ENCODE measurements at places on chromosomes 7 and 10.

DNA sequence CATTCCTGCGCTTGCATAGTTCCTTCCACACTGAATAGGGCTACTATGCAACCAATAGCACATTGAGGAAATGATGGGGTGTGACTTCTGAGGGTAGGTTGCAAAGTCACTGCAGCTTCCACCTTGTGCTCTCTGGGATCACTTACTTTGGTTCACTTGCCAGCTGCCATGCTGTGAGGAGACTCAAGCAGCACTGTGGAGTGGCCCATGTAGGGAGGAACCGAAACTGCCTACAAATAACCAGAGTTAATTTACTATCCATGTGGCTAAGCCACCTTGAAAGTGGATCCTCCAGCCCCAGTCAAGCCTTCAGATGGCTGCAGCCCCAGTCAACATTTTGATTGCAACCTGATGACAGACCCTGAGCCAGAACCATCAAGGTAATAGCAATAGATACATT is 64.3 kb downstream of the FAM204A start:
- no peak for DNase-seq

DNA sequence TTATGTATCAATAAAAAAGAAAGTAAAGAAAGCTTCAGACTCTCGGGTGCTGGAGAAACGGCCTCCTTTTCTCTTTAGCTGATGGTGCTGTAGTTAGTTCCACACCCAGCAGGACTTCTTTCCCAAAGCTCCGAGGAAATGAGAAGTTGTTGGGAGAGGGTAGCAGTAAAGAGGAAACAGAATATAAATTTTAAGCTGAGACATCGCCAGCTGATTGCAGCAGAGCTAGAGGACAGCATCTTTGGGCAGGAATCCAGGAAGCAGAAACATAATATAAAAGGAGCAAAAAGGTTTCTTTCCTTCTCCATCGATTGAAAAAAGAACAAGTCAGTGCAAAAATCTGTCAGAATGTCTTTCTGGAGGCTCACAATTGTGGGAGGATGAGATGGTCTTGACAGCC is 616.9 kb upstream of the FOXK1 start:
- no peak for DNase-seq

- DNase-seq: peak; percentile 14
Measured at GRCh38 chr7:139035586-139036353, at the start of gene ZC3HAV1L. TSS of gene ZC3HAV1L (minus strand) at chr7:139036042. CDS start at chr7:139036017, 25 bp downstream.

DNA sequence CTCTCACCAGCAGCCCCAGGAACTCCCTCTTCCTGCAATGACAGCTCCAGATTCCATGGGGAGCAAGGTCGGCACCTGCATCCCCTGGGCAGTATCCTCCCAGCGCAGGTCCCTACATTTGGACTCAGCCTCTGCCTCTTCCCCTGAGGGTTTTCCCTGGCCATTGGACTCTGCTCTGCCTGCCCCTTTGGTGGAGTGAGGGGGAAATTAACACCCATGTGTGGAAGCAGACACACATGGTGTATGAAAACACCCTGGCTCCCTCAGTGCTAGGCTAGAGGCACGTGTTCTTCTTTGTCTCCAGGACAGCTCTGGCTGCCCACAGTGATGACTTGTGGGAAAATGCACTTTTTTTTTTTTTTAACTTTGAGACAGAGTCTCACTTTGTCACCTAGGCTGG is 8.4 kb downstream of the PRF1 start:
- no peak for DNase-seq

GRCh38 chr10:47062441-47063200 is 151.4 kb downstream of the PTPN20 start:
- DNase-seq: no peak

DNA sequence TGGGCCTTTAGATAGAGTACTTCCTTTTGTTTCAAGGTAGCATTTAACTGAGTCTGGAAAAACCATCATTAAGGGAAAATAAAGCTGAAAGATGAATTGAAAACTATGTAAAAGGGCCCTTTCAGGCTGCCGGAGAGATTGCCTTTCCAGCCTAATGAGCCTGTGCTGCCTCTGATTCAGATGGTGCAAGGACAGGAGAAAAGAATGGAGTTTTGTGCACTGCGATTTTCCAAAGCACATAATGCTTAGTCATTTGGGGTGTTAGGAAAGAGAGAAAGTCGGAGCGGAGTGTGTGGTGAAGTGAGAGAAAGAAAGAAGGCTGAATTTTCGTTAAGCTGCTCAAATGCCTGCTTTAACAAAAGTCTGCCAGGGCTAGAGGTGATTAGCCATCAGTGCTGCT is 259.7 kb downstream of the PAXIP1 start:
- no peak for DNase-seq

DNA sequence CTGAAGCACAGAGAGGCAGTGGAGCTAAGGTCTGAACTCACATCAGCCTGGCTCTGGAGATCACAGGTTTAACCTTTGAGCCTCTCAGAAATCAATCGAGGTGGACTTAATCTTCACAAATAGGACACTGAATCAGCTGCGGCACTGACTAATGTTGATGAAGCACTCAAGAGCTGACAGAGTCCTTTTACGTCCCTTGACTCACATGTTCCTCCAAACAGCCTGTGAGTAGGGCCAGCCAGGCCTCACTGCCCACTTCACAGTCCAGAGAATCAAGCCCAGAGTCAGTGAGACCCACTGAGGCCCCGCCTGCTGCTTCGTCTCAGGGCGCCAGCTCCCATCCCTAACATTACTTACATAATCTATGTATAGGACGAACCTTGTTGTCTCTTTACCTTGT is 63.1 kb downstream of the TNS3 start:
- no peak for DNase-seq

- no peak for DNase-seq
Measured at GRCh38 chr10:62916141-62916603, 100.0 kb upstream of the EGR2 start.

- no peak for DNase-seq
Measured at GRCh38 chr7:43363035-43363791, 219.7 kb upstream of the STK17A start.

GRCh38 chr10:132564690-132565089 is 27.1 kb downstream of the INPP5A start:
- DNase-seq: no peak

DNA sequence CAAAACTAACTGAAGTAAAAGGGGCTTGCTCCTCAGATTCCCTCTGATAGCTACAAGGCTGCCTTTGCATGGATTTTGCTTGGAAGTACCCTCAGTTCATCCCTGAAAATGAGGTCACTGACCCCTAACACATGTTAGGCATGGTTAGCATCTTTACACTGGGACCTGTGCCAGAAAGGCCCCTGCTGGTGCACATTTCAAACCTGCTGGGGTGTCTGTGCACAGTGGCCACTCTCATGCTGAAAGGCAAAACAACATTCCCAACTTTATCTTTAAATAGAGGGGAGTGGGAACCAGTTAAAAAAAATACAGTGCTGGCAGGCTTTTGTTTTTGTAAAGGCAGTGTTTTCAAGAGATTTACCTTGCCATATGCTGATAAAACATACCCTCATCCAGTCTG is 99.1 kb downstream of the ANK3 start:
- DNase-seq: no peak

DNA sequence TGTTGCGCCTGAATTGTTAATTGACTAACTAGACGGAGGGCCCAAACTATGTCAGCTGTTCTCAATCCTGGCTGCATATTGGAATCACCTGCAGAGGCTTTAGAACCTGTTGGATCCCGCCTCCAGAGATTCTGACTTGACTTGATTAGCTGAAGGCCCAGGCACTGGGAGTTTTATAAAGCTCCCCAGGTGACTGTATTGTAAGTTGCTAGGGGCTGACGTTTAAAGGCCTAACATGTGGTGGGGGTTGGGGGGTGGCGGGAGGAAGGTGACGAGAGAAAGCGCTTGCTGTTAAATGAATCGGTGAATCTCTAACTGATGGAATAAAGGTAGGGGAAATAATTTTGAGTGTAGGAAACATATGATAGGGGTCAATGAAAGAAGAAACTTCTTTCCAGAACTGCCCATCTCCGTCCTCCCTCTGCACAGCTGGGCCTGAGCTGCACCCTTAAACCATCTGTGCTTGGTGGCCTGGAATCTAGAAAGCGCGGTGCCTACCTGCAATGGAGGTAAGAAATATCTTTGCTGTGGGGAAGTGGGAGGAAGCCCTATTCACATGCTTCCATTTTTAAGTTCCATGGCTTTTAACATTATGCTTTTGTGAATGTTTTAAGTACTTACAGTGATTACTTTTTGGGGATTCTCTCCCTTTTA is 225.0 kb upstream of the FAM3C start:
- DNase-seq: no peak

Data from CD4-positive, alpha-beta T cell treated with Interferon gamma for 1 hour (primary cell).